ENCODE measurements at places on chromosomes 4 and X.

GRCh38 chrX:42460706-42461105, 317.3 kb downstream of the PPP1R2C start:
- no peak for DNase-seq

DNA sequence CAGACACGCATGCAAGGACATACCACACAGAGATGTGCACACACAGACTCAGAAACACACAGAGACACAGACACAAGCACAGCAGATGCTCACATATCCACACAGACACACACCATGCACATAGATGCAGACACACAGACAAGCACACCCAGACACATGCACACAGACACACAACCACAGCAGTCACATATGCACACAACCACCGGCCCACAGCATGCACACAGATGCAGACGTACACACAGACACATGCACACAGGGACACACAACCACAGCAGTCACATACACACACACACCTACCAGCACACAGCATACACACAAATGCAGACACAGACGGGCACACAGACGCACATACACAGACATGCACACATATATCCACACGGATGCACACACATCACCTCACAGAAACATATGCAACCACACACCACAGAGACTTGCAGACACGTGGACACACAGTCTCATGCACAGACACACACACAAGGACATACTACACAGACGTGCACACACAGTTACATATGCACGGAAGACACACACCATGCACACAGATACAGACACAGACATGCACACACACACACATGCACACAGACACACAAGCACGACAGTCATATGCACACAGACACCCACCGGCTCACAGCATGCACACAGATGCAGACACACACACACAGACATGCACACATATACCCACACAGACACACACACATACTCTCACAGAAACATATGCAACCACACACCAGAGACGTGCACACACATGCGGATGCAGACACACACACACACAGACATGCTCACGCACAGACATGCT, 25.2 kb upstream of the SLC25A6 start:
- no peak for DNase-seq

GRCh38 chr4:74953647-74954046, 20.7 kb downstream of the PARM1 start:
- DNase-seq, result no peak

GRCh38 chr4:67394879-67395278, 150.4 kb downstream of the CENPC start:
- DNase-seq, result no peak

- DNase-seq, result no peak
Measured at GRCh38 chr4:24674279-24674678, 89.9 kb upstream of the DHX15 start.
